ENCODE measurements at places on chromosomes 1 and 21. TPM values are rescaled to one million over a fixed set of nuclear protein-coding genes. Genes with fewer than 3 reads are reported as not detected.

Gene KIF2C
- 93.4 TPM for total RNA-seq

DNA sequence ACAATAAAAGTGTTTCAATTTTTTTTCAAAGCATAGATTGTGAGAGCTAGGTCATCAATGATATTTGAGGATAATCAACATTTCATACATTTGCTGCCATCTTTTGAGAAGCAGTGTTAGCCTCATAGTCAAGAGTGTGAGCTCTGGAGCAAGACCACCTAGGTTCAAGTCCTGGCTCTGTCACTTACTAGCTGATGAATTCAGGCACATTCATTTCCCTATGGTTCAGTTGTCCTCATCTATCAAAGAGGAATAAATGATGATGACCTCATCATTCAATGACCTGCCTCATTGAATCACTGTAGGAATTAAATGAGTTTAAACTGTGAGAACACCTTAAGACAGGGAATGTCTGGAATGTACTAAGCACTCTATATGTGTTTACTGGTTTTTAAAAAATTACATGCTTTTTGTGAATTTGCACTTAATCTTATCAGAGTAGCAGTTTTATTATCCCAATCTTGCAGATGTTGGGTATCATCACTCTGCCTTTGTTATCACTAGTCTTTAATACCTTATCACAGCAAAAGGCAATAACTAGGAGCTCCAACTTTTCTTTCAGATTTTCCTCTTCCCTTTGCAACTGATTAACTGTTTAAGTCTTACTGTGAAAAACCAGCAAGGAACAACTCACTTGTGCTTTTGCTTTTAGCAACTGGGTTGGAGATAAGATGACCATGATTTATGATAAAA is 47.4 kb downstream of the SLC30A10 start:
- no peak for ATAC-seq

GRCh38 chr1:54318246-54318814 is 87.9 kb downstream of the SSBP3 start:
- ATAC-seq = no peak

DNA sequence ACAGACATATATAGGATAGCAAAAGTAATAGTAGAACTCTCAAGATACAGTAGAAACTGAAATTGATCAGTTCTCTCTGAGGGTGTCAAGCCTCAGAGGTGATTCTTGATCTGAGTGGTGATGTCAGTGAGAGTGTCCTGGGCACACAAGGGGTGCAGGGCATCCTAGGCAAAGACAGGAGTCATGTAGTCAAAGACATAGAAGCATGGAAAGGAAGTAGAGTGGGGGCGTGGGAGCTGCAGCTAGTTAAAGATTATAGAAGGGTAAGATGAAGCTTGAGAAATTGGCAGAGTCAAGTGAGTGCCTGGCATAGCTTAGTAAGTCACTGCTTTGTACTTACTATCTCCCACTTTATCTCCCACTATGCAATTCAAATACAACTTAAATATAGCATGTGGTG is 22.8 kb downstream of the CDC7 start:
- peak; percentile 90 for ATAC-seq

DNA sequence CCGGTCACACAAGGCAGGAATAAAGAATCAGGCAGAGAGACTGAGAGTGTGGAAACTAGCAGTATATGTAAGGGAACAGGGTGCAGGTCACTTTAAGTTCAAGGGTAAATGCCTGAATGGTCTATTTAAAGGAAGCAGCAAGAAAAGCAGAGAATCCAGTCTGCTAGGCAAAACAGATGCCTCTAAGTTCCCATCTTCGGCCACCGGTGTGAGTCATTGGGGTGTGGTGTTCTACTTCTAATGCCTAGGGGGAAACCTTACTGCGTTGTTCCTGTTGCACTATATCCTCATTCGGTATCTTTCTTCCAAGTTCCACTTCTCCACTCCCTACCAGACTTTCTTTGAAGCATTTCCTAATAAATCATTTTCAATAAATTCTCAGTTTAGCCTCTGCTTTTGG is 259.9 kb downstream of the HHIPL2 start:
- no peak for ATAC-seq

- peak; percentile 63 for ATAC-seq
Measured at GRCh38 chr21:41901099-41901498, 22.0 kb upstream of the PRDM15 start.

- no peak for ATAC-seq
Measured at GRCh38 chr1:172929006-172929405, 121.7 kb downstream of the TNFSF18 start.

Measured in activated T-helper 17 cell treated with anti-CD3 and anti-CD28 coated beads, Interleukin-2, amount 50 U/mL, for 72 hours (primary cell).